ENCODE measurements at places on chromosomes 4 and X.

GRCh38 chr4:74118600-74119338 is 19.8 kb upstream of the CXCL2 start:
- DNase-seq = no peak

GRCh38 chr4:86035688-86036087 is 324.2 kb downstream of the MAPK10 start:
- no peak for DNase-seq

- no peak for DNase-seq
Observed at GRCh38 chr4:13522282-13523104, 21.8 kb downstream of the NKX3-2 start.

GRCh38 chr4:13535118-13535517 is 9.2 kb downstream of the NKX3-2 start:
- no peak for DNase-seq

DNA sequence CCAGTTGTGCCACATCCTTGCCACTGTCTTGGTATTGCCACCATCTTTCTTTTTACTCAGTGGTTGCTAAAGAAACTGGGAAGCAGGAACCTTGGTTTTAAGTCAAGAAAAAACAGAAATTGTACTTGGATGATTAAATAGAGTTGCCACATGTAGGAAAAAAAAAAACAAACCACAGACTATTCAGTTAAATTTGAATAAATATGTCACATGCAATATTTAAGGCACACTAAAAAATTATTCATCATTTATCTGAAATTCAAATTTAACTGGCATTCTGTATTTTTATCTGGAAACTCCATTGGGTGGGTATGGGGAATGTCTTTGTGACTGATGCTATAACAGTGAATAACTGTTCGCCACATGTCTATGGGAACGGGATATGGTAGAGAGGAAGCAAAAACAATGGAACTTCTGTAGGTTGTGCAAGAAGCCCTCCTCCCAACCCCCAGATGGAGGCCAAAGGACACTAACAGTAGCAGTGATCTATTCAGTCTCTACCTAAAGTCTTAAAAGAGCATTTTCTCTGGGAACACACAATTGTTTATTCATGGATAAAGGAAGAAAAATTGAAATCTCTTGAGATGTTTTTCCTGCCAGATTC is 57.0 kb upstream of the PLAC8 start:
- DNase-seq = no peak

DNA sequence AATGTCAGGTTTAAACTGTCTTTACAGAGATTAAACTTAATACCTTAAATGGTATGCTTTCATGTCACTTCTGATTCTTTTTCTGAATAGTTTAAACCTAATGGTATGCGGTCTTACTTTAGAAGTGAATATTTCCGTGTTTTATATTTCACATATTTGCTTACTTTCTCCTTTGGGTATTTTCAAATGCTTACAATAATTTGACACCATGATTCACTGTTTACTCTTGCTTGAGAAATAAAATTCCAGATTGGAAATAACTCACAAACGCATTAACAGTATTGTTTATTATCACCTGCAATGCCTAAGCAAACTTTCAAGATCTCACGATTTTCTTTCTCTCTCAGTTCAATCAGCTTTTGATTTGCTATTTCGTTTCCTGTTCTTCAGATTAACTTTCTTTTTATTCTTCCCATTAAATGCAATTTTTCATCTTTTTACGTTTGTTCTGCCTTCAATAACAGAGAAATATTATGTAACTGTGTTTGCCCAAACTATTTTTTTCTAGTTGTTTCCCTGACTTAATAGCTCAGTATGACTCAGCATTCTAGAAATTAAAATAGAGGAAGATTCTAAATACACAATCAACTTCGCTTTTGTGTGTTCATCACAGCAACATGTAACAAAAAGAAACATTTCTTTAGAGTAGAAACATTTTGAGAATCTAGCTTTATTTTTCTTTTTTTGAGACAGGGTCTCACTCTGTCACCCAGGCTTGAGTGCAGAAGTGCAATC is 955.5 kb upstream of the PRKX start:
- DNase-seq = no peak

- DNase-seq = no peak
Observed at GRCh38 chr4:147943159-147943638, 211.3 kb downstream of the ARHGAP10 start.

GRCh38 chr4:128583753-128584712 is 225.5 kb upstream of the JADE1 start:
- DNase-seq = no peak

DNA sequence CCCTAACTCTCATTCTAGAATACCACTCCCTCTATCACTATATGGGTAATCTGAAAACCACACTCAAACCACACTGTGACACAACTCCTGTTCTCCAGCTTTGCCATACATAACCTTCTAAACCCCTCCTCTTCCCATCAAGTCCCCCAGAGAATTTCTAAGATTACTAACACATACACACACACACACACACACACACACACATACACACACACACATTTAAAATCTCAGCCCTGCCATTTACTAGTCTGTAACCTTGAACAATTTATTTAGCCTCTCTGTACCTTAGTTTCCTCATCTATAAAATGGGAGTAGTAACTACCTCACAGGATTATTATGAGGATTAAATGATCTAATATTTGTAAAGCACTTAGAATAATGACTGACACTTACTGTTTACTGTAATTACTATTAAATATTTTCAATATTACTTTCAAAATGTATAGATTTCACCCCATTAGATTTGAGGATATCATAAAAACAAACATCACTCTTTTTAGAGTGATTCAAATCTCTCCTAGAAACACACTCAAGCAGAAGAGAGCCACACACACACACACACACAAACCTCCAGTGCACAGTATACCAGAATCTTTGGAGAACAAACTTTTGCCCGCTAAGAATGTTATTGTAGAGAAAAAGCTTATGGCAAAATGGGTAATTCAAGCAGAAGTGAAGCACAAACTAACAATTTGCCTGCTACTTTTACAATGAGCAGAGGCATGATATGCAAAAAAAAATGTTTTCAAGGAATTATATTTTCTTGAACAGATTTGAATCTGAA is 3.8 kb downstream of the ANKRD50 start:
- no peak for DNase-seq

DNA sequence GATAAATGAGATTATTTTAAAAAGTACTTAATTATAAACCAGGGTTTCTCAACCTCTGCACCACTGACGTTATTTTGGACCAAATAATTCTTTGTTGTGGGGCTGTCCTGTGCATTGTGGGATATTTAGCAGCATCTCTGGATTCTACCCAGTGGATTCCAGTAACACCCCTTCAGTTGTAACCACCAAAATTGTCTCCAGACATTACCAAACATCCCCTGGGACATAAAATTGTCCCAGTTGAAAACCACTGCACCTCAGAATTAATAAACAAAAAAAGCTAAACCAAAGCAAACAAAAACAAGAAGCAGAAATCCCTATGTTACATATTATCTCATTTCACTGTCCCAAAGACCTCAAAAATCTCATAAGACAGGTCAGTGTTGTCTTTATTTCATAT is 54.2 kb upstream of the GIMD1 start:
- no peak for DNase-seq

GRCh38 chr4:145554691-145555090 is 64.5 kb upstream of the MMAA start:
- DNase-seq = no peak

DNA sequence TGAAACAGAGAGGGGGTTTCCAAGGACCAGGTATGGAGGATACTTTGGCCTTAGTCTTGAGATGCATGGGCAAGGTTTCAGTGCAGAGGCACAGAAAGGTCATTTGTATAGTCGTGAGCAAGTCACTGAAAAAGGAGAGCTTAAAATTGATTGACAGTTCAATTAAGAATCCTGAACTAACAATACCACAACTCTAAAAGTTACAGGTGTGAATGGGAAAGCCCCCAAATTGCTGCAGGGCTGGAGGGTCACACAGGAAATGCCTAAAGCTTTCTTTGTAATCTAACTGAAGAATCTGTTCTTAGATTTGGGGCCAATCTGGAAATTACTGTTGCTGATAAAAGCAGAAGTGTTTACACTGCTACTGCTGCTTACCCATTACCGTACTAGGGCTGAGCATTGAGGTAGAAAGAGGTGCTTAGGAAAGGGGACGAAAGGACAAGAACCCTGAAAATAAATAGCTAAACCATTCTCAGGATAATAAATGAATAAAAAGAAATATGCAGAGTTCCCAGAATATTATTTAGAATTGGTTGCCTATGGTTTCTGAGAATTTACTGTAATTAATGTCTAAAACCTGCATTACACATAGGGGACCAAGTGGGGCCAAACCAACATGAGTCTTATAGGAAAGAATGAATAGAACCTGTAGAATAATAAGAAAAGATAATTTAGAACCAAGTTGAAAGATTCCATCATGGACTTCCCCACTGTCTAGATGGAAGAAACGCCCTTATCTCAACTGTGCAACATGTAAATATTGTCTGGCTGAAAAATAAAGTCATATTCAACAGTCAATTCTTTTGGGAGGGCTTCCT is 91.9 kb upstream of the PPP1R2C start:
- DNase-seq = no peak

DNA sequence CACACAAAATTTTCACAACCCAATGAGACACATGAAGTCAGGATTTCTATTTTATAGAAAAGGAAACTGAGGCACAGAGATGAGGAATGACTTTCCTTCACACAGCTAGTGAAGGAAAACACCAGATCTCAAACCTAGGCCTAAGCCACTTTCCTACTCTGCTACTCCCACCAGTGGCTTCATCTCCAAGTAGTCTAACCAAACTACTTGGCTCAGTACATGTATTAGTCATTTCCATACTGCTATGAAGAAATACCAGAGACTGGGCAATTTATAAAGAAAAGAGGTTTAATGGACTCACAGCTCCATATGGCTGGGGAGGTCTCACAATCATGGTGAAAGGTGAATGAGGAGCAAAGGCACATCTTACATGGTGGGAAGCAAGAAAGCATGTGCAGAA is 196.6 kb downstream of the EVC2 start:
- DNase-seq = no peak

DNA sequence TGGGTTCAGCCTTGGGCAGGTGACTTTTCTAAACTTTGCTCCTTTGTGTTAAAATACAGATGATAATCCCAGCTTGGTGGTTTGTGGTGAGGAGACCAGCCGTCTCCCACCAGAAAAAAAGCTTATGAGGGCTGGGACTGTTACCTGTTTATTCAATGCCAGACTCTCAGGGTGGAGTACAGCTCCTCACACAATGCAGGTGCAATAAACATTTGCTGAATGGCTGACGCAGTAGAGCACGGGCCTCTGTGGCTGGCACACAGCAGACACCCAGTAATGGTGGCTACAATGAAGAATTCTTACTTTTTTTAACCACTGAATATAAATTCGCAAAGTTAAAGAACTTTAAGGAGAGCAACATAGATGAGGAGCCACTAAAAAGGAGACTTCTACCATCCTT is 30.2 kb downstream of the BEND4 start:
- no peak for DNase-seq

GRCh38 chrX:125405339-125405738 is 85.7 kb downstream of the TEX13C start:
- no peak for DNase-seq

DNA sequence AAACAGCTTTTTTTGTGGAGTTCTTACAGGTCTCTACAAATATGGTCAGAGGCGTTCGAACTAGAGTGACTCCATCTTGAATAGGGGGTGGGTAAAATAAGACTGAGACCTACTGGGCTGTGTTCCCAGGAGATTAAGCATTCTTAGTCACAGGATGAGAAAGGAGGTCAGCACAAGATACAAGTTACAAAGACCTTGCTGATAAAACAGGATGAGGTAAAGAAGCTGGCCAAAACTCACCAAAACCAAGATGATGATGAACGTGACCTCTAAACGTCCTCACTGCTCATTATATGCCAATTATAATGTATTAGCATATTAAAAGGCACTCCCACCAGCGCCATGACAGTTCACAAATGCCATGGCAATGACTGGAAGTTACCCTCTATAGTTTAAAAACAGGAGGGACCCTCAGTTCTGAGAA is 42.8 kb upstream of the SPP1 start:
- DNase-seq = no peak

DNA sequence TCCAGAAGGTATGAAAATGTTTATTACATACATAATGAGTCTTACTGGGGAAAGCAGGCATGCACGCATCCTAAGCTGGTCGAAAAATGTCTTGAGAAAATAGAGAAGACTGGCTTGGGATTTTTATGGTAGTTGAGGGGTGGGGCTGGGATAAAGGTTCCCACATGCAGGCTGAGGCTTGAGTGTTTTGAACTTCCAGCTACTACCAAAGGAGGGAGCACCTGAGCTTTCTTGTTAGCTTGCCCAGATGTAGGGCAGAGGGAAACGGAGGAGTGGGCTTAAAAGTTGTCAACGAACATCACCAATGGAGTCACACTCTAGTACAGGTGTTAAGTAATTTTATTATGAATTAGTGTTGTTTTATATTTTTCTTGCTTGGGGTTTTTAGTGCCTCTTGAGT is 39.6 kb upstream of the SRPX start:
- no peak for DNase-seq

DNA sequence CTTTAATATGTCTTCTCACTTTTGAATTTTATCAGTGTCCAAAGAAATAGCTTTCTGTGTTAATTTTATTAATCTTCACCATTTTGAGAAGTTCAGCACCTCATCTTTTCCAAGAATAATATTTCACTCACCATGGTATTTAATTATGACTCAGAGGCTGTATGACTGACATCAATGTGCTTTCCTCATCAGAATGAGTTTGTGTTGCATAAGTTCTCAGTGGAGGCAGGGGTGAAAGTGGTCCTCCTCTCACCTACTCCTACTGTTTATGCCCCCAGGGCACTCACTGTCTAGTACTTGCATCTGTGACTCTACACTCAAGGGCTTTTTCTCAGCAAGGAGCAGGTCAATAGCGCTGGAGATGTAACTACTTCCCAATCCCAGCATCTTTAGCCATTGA is 905.3 kb upstream of the INTU start:
- no peak for DNase-seq

DNA sequence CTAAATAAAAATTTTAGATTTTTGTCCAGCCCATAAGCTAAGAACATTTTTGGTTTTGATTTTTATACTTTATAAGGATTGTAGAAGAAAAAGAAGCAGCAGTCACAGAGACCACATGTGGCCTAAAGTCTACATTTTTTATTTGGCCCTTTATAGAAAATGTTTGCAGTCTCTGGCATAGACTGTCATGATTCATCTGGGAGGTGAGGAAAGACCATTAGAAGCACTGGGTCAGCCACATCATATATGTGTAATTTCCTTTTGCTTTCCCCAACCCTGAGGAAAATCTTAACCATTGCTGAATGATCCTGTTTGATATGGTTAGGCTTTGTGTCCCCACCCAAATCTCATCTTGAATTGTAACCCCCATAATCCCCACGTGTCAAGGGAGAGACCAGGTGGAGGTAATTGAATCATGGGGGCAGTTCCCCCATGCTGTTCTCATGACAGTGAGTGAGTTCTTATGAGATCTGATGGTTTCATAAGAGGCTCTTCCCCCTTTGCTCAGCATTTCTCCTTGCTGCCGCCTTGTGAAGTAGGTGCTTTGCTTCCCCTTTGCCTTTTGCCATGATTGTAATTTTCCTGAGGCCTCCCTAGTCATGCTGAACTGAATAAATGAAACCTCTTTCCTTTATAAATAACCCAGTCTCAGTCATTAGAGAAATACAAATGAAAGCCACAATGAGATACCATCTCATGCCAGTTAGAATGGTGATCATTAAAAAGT is 12.1 kb upstream of the COPS4 start:
- no peak for DNase-seq

GRCh38 chr4:156439576-156440200 is 486.0 kb upstream of the CTSO start:
- DNase-seq = no peak

All from cortex of kidney (tissue), 1 donor.